ENCODE measurements at places on chromosomes 2 and 18.

GRCh38 chr2:85409845-85410583 lies at the start of gene CAPG:
CAPG (minus strand) TSS chr2:85410366; CDS start chr2:85402145, 8,221 bp downstream.
- DNase-seq = no peak

DNA sequence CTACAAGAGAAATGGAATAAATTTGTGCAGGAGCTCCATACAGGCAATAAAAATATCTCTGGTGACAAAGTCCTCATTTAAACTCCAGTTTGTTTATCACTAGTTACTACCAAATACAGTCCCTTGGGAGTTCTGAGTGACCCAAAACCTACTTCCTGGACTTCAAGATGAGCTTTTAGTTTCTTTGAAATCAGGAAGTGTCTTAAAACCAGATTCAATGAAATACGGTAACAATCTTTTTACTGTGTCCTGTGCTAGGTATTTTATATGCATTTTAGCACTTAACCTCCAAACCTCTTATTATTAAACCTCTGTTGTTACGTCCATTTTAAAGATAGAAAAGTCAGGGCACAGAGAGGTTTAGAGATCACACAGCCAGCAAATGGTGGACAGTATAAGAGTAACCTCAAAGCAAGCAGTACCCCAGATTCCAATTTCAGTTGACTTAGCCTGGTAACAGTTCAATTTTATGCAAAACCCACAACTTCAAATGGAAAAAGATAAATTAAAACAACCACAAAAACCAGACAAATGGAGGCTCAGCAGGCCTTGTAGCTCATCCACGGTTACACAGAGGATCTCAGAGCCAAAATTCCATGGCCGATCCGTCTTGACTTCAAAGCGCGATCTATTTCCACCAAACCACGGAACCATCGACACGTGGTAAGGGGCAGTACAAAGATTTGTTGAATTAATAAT lies 1.3 kb upstream of the KCMF1 start:
- no peak for DNase-seq

DNA sequence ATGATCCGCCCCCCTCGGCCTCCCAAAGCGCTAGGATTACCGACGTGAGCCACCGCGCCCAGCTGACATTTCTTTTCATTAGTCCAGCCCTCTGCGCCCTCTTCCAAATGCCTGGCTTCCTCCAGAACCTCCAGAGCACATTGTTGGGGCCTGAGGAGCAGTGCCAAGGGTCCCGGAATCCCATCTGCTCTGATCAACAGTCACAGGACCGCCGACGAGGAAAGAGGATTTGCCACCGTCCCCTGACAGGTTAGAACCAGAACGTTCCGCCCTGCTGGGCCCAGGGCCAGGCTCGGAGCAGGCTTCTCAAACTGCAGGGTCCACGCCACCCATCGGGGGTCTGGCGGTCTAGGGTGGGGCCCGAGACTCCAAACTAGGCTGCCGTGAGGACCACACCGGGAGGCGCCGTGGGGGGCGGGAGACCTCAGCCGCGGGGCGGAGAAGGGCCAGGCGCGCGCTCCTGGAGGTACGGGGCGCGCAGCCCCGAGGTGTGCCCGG lies 36.9 kb upstream of the ITM2C start:
- no peak for DNase-seq

DNA sequence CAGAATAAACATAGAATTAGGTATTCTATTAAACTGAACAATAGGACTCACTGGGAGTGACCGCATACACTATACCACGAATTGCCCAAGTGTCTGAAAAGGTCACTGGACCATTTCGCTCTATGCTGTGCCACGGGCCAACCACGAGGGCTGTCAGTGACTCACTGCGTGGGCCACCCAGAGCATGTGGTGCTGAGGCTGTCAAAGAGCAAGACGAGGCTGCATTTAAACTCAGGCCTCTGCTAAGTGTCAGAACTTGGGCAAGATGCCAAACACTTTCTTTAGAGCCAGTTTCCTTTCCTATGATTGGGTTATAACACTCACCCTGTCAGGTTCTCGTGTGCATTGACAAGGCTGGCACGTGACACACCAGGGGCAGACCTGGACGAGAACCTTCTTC lies 97.5 kb downstream of the SH3YL1 start:
- DNase-seq = no peak

DNA sequence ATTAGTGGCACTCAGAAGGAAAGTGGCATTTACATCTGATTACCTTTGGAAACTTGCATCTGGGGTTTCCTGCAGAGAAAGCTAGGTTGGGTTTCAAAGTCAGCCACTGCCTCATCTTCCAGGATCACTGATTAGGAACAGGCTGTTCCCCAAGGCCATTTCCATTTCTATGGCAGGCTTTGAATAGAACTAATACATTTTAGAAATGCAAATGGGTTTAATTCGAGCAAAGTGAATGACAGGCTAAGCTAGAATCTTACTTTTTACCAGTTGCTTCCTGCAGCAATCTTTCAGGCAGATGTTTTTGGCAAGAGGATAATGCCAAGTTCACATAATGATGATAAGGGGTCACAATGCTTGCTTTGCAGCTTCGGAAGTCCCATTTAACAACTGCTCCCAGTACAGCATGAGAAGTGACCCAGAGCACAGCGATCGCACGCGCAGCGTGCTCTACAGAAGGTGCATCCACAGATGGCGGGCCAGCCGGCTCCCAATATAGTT lies 336.7 kb downstream of the LPIN1 start:
- no peak for DNase-seq

DNA sequence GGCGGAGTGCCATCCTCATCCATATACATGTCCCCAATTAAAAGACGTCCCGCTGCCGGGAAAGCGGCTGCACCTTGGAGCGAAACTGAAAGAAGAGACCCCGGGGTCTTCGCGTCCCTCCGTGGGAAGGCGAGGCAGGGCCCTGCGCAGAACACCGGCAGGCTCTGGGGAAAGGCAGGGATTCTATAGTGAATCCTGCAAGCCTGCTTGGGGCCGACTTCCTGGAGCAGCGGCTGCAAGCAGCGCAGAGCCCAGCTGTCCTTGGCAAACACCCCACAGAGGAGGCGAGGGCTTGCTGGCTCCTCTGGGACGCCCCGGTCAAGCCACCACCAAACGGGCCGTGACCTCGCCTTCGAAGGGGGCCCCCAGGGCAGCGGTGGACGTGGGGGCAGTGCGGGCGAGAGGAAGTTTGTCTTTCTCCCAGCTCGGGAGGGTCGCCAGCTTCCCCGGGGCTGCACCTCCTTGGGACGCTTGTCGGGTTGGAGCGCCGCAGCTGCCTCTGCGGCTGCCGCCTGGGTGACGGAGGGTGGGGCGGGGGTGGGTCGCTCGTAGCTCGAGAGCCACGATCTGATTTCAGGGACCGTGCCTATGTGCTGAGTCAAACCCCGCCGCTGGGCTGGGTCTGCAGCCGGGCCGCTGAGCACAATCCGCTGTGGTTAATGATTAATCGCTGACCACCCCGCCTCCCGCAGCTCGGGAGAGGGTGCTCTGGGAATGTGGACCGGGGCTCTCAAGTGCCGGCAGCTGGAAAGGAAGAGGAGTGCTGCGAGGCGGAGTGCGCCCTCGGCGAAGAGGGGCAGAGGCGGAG lies 486 bp upstream of the GPR39 start:
- peak; percentile 95 for DNase-seq

DNA sequence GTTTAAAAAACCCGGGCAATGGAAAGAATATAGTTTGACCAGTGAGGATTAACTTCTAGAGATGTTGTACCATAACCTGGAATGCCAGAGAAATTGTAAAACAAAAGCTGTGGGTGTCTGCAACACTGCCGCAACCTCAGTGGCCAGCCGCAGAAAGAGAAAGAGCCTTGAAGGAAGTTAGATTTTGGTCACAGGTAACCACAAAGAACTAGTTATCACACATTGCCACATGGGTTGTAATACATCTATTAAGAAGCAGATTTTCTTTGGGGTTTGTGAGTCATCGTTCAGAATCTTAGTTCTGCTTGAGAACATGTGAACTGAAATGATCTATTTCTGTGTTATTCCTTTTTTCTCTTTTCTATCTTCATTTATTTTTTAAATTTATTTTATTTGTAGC lies 222.9 kb upstream of the AGAP1 start:
- no peak for DNase-seq

DNA sequence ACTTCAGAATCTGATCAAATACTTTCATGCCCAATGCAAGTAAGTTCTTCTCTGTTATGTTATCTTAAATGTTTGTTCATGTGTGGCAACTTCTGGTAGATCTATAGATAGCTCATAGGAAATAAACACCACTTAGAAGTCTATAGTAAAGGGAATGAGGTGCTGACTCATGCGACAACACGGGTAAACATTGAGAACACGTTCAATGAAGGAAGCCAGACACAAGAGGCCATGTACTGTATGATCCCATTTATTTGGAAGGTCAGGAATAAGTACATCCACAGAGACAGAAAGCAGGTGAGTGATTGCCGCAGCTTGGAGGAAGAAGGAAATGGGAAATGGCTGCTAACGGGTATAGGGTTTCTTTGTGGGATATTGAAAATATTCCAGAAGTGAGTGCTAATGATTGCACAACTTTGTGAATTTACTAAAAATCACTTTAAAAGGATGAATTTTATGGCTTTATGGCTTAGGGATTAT lies 95.4 kb downstream of the ITGB1BP1 start:
- DNase-seq = no peak

GRCh38 chr2:72959554-72959953 lies 42.2 kb downstream of the EMX1 start:
- DNase-seq = no peak

- DNase-seq = no peak
Measured at GRCh38 chr2:105782123-105782522, 37.4 kb downstream of the NCK2 start.

DNA sequence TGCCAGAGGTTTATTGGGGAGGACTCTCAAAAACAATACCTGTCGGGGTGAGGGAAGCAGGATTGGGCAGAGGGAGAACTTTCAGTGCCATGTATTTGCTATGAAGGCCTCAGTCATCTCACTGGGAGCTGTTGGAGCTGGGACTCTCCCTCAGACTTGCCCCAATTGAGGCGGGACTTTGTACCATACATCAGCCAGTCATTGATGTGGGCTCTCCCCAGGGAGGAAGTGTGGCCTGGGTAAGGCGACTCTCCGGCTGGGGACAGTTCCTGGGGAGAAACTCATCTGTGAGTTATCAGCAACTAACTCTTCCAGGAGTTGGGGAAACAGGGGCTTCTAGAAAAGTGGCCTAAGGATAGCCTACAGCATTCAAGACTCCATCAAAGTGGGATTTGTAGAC lies 66.5 kb downstream of the FTCDNL1 start:
- no peak for DNase-seq

DNA sequence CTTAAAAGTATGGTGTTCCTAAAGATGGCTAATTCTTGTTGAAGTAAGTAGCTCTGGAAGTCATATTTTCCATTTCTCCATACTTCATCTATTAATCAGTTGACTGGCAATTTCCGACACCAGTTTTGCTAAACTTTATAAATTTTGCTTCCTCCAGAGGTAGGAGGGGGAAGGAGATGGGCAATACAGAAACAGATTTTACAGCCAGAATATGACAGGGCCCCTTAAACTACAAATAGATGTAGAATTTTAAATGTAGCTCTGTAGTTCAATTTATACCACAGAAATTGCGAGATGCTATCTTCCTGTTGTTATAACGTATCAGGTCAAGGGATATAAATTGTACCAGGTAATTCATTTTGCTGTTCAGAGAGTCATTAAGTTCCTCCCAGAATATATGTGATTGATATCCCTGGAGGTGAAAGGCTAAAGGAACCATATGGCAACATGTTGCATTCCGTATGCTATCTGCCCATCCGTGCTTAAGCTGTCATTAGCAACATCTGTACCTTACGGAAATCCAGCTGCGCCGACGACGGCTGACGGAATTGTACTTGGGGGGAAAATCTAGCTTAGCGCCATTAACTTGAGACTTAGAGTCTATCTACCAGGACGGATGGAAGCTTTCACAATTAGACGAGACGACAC lies 8.4 kb upstream of the NR4A2 start:
- DNase-seq = no peak

DNA sequence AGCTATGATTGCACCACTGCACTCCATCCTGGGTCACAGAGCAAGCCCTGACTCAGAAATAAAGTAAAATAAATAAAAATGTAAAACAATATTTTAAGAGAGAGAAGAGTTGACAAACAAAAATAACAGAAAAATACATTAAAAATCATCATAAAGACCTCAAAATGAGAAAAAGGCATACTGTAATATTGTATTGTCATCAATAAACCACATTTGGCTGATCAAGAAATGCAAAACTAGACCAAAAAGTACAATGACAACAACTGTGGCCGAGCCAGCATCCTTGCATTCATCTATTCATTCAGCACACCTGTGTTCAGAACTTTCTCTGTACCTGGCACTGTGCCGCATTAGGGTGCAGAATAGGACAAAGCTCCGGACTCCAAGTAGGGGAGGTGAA lies 121.8 kb downstream of the ALK start:
- no peak for DNase-seq

- no peak for DNase-seq
Measured at GRCh38 chr2:63942788-63943187, 76.4 kb downstream of the VPS54 start.

DNA sequence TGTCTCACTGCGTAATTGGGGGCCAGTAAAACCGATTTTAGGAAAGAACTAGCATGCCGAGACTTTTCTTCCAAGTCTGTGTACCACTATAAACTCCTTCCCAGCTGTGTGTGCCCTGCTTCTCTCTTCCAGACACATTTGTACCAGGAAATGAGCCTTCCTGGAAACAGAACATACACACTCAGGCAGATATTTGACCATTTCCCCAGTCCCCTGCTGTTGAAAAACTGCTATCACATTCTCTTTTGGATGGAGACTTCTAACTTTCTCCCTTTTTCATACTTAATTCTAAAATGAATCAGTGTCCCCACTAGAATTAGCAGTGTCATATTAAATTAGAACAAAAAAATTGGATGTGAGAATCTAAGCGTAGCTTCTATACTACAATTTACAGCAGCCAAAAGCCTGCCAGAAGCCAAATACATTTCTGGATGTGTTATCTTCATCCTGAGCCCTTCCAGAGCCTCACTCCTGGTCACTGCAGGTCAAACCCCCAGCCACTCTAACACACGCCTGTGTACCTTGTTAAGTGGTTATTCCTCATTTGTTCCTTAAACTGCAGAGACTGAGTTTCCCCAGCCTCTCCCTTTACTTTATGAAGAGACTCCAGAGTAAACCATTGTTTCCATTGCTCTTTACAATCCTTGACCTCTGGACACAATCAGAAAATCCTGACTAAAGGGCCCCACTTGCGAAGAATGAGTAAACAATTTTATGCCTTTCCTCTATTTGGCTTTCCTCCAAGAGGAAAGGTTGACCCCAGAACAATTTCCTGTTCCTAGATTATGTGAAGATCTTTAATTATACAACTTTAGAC lies 20.4 kb downstream of the DSG4 start:
- no peak for DNase-seq

DNA sequence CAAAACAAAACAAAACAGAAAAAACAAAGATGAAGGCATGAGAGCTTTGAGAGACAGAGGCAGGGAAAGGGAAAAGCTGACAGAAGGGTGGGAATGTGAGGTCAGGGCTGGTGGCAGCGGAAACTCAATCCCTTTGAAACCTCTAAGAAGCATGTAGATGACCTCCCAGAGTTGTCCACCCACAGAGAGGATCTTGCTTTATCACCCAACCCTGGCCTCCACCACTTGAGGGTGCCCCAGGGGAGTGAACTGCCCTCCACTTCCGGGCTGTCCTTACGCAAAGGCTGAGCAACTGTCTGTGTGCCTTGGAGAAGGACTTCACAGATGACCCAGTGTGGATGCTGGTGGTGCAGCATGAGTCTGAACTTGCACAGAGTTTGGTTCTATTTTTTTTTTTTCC lies 26.7 kb downstream of the PDCL3 start:
- no peak for DNase-seq
